ENCODE measurements at places on chromosomes 16 and 17. TPM values are rescaled to one million over a fixed set of nuclear protein-coding genes. Genes with fewer than 3 reads are reported as not detected.
A peak's percentile ranks its signal among the peaks of the same experiment; 100 is the strongest.

GAA gene
- total RNA-seq = 98.1 TPM

TNFRSF13B gene
- total RNA-seq = not detected

CDRT4 gene
- total RNA-seq = 13.0 TPM

- DNase-seq = no peak
Observed at GRCh38 chr16:27225536-27226360, 22.4 kb downstream of the KDM8 start.

GRCh38 chr17:81901167-81902022 lies 643 bp upstream of the NPB start:
- DNase-seq = no peak

ADAD2 gene
- total RNA-seq = 1.5 TPM

GRCh38 chr16:67565470-67566100 lies 3.3 kb downstream of the CTCF start:
- DNase-seq = no peak

UTP4 gene
- total RNA-seq = 66.6 TPM

LYRM9 gene
- 4.7 TPM for total RNA-seq

DNA sequence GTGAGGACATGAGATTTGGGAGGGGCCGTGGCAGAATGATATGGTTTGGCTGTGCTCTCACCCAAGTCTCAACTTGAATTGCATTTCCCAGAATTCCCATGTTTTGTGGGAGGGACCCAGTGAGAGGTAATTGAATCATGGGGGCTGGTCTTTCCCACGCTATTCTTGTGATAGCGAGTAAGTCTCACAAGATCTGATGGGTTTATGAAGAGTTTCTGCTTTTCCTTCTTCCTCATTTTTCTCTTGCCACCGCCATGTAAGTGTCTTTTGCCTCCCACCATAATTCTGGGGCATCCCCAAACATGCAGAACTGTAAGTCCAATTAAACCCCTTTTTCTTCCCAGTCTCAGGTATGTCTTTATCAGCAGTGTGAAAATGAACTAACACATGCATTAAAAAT lies 40.6 kb downstream of the CCT6B start:
- no peak for DNase-seq

- no peak for DNase-seq
Observed at GRCh38 chr16:13906168-13907089, 13.5 kb upstream of the ERCC4 start.

DNA sequence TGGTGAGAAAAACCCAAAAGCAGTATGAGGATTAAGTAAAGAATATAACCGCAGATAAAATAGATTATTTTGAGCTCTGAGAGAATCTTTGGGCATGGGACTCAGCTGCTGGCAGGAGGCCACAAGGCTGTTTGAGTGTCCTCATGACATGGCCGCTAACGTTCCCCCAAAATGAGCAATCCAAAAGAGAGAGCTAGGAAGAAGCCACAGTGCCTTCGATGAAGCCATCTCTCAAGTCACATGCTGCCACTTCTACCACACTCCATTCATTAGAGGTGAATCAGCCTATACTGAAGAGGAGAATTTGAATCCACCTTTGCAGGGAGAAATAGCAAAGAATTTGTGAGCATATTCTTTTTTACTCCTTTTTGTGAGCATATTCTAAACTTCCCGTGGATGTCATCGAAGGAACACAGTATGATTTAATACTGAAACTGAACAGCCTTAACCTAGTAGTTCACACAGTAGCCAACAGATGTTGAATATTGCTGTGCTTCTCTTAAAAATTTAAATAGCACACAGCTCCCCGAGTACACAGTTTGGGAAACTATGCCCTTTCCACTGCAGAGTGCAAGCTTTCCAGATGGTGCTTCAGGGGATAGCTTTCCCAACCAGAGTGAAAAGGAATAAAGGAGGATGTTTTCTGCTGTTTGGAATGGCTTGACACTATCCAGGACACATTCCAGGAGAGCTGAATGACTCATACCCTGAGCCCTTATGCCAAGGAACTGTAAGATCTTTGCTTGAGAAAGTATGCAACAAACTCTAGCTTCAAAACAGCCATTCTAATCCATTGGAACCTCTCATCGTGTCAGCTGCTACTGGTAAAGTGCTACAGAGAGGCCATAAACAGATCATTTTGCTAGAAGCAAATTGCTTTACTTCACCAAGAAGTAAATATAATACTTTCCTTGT lies 33.9 kb downstream of the ANKFY1 start:
- peak; percentile 35 for DNase-seq

NETO2 gene
- total RNA-seq = 10.6 TPM

GRCh38 chr16:2121853-2122252 lies 13.8 kb downstream of the PKD1 start:
- DNase-seq = no peak

DNA sequence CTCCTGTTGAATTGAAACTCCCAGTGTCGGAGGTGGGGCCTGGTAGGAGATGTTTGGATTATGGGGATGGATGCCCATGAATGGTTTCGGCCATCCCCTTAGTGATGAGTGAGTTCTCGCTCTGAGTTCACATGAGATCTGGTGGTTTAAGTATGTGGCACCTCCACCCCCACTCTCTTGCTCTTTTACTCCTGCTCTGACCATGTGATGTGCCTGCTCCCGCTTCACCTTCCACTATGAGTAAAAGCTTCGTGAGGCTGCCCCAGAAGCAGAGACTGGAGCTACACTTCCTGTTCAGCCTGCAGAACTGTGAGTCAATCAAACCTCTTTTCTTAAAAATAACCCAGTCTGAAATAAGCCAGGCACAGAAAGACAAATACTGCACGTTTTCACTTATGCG lies 512.4 kb downstream of the HS3ST4 start:
- no peak for DNase-seq

- DNase-seq = peak; percentile 87
Observed at GRCh38 chr16:9258423-9259051, 167.1 kb downstream of the HAPSTR1 start.

GRCh38 chr16:28001184-28001583 lies 62.3 kb downstream of the GSG1L start:
- DNase-seq = no peak

- no peak for DNase-seq
Observed at GRCh38 chr16:85349365-85350145, 237.3 kb upstream of the CIBAR2 start.

DNA sequence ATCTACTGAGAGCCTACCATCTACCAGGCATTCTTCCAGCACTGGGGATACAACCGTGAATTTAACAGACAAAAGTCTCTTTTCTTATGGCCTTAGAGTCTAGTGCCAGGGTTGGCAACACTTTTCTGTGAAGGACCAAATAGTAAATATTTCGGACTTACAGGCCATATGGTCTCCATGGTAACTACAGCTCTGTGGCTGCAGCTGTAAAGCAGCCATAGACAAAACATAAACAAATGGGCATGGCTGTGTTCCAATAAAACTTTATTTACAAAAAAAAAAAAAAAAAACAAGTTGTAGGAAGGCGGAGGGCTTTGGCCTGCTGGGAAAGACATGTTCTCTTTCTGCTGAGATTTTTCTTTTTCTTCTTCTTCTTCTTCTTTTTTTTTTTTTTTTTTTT lies 98.7 kb downstream of the ABCC12 start:
- DNase-seq = no peak

- peak; percentile 73 for DNase-seq
Observed at GRCh38 chr16:12535535-12536411, 267.9 kb downstream of the CPPED1 start.

GRCh38 chr17:83109793-83110645 lies 30.6 kb downstream of the METRNL start:
- no peak for DNase-seq

All from GM23338 (cell line).